Epithelial cell of esophagus (primary cell): ENCODE measurements at places on chromosomes 4 and X.

GRCh38 chr4:183760326-183760725, 101.2 kb downstream of the TRAPPC11 start:
- peak; percentile 40 for DNase-seq

DNA sequence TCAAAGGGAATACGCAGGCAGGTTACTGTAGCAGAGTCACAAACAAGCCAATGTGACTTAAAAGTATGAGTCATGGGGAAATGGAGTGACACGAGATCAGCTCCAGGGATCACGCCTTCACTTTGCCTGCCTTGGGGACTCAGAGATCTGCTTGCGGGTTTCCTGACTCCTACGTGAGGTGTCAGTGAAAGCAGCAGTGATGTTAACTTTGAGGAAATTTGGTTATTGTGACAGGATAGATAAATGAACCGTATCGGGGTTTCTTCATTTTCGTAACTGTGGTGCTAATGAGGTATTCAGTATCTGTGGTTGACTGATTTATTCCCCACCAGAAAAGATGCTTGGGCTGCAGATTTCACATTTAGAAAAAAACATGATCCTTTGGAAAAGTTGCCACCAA, 383.3 kb upstream of the ZFP42 start:
- DNase-seq, result no peak

- DNase-seq, result no peak
These were observed 96.1 kb downstream of the AFF1 start for GRCh38 chr4:87030755-87031441.

- no peak for DNase-seq
These were observed 73.4 kb upstream of the STOX2 start for GRCh38 chr4:183831683-183832082.

DNA sequence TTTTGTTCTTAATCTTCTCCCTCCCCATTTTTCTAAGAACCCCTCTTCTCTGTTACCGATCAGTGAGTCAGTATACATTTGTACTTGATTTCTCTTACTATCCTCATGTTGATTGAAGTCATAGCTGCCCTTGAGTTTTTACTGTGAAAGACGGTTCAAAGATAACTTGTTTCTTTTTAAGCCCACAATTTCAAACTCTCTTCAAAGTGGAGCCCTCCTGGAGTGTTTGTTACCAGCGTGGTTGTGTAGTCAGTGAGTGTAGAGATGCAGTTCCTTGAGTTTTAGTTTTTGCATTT, 7.9 kb downstream of the PPP1R3F start:
- DNase-seq, result no peak

GRCh38 chrX:82320569-82320968, 1118.7 kb downstream of the SH3BGRL start:
- no peak for DNase-seq

- peak; percentile 39 for DNase-seq
These were observed 20.6 kb downstream of the CAMK2D start for GRCh38 chr4:113740857-113741379.

DNA sequence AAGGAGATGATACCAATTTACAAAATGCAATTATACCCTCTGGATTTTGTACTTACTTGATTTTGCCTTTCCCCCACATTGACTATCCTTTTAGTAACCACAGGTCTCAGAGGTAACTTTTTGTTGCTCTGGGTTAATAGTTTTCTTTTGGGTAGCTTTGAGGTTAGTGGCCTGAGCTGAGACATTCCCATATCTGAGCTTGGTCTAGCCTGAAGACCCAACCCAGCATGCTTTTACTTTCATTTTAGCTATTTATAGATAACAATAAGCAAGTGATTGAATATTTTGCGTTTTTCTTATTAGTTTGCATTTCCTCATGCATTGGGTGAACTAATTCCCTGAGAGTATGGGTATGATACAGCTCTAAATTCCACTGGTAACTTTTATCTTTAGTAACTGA, 11.8 kb downstream of the HTN1 start:
- DNase-seq, result no peak

DNA sequence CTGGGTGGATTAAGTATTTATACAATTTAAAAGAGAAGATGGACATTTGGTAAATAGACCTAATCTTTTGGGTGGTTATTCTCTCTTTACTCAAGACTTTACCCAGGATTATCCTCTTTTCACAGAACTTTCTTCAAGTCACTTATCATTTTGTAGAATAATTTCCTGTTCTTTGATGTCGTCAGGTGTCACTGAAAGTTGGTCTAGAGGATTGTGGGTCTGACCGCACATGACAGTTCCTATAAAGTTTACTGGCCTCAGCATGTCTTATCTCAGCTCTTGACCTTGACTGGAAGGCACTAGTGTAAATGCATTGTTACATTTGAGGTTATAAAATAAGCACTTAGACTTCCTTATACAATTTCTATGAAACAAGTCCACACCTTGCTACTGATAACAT, 139.9 kb upstream of the SLC4A4 start:
- DNase-seq, result no peak

DNA sequence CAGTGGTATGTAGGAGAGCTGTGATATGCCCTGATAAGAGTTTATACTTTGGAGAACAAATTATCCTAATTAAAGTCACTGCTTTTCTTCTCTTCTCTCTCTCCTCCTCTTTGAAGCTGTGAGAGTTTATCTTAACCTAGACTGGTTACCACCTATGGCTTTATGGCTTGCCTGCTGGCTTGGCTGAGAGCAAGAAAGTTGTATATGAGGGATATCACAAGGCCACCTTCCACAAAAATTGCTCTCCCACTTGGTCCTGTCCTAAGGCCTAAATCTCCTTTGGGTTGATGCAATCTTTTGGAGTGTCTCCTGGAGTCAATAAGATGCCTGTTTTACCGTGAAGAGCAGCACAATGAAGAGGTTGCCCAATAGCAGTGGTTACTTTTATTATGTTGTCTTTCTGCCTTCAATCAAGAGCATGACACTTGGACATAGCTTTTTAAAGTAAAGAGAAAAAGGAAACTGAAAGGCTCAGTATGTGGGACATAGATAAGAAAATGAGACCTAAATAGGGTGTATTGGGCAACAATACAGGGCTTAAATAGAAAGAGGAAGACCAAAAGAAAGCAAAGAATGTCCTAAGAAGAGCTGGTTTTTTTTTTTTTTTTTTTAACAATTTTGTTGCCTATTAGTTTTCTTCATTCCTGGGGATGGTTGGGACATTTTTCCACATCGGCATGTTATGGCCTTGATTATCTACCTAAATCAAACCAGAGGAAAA, 9.2 kb downstream of the GUCY1A1 start:
- peak; percentile 17 for DNase-seq

DNA sequence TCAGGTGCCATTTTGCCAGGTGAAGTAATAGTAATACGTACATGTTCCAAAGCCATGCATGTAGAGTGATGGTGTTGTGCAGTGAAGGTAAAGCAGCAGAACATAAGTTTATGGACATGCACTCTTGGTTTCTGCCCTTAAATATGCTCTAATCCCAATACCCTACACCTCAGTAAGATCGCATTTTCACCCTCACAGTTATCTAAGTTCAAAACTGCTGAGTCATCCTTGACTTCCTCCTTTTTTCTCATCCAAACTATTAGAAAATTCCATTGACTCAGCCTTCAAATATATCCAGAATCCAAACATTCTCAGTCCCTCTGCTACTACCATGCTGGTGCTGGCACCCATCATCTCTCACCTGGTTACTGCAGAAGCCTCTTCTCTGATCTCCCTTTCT, 652.9 kb upstream of the IGFBP7 start:
- no peak for DNase-seq

- no peak for DNase-seq
These were observed 34.0 kb downstream of the CENPU start for GRCh38 chr4:184699941-184700340.

DNA sequence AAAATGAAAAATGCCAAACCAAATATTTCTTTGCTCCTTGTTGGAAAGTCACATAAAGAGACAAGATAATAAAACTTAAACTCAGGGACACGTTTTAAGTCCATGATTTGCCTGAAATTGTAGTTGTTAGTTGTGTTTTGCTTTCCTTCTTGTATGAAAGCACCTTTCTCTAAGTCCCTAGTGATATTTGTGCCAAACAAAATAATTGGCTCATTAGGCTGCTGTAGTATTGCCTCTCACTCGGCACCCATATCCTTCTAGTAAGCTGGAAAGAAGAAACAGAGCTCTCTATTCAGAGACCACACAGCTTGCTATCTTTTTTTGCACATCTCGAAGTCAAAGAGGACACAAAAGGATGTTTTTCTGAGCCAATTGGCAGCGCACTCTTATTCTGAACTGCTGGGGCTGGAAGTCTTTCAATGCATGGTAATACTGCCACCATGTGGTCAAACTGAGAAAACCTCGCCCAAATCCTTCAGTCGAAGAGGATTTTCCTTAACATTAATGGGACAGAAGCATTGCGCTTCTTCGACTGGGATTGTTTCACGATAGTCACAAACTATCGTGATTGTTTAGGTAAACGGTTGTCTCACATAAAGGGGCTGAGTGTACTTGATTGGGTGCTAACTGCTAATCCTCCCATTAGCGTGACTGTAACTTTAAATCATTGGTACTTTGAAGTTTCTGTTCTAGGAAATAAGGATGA, 571.9 kb upstream of the LCORL start:
- DNase-seq, result peak; percentile 77

GRCh38 chr4:3330707-3331106, 37.9 kb downstream of the RGS12 start:
- DNase-seq, result no peak

DNA sequence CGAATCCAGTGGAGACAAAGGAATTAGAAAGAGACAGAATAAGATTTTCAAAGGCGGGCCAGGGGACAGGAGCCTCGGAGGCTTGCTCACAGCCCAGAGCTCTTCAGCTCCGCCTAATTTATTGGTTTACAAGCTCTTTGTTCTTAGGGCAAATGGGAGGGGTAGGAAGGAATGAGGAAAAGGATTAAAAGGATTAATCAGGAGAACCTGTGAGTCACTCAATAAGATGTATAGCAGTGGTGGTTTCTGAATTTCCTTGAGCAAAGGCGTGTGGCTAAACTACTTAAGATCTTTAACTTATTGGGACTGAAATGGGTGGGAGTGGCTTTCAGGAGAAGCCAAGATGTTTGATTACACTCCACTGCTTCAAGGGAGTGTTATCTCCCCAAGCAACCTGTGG, 456.0 kb upstream of the SPANXN1 start:
- peak; percentile 31 for DNase-seq

- DNase-seq, result no peak
These were observed 1042.5 kb upstream of the PABPC4L start for GRCh38 chr4:135244056-135244455.

DNA sequence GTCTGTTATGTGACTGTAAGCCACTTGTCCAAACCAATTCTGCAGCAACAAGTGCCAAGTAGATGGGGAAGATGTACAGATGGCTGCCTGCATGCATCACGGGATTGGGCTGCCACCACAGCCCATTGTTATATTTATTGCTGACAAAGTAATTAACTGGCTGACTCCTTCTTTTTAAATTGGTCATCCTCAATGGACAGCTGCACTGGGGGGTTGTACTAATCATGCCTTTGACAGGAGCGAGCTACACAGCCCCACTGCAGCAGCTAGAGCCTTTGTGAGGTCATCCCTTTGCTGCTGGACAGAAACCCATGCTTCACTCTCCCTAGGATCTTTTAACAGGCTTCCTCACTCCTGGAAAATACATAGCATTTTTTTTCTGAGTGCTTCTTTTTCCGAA, 146.7 kb upstream of the CXXC4 start:
- DNase-seq, result no peak

DNA sequence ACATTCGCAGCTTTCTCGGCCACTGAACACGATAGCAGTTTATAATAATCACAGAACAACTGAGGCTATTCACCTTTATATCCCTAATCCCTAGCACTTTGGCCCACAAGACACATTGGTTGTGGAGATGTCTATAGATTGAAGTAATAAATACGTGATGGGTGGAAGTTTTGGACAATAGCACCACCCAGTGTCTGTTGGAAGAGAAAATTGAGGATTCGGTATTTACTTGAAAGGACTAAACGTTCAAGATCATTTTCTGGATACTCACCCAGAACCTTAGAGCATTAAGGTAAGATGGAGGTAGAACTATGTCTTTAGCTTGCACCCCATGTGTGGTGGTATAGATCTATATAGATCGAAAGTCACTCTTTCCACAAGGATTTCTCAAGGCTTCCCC, 787 bp upstream of the TMSB15A start:
- peak; percentile 2 for DNase-seq
